Activated CD8-positive, alpha-beta T cell treated with anti-CD3 and anti-CD28 coated beads for 36 hours (primary cell): ENCODE measurements at places on chromosomes 1 and 21. TPM values are rescaled to one million over a fixed set of nuclear protein-coding genes. Genes with fewer than 3 reads are reported as not detected.

DNA sequence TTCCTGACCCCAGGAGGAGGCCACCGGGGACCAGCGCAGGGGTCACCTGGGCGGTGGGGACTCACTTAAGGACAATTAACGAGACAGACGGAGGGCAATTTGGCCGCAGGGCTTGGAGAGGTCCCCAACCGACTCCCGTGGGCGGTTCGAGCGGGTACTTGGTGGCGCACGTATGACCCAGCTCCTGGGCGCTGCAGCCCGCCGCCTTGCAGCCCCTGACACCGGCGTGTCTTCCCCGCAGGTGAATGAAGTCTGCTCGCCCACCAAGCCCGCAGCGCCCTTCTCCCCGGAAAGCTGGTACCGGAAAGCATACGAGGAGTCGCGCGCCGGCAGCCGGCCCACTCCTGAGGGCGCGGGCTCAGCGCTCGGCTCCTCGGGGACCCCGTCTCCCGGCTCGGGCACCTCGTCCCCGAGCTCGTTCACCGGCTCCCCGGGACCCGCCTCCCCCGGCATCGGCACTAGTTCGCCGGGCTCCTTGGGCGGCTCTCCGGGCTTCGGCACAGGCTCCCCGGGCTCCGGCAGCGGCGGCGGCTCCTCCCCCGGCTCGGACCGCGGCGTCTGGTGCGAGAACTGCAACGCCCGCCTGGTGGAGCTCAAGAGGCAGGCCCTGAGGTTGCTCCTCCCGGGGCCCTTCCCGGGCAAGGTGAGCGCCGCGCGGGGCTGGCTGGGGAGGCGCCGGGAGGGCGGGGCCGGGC lies 1.4 kb downstream of the KIF26B start:
- peak; percentile 90 for DNase-seq
- H3K27me3 ChIP-seq = peaks cover 59% of the 10 kb centered on the region
- no peak overlapping the region for H3K27ac ChIP-seq
- H3K4me1 ChIP-seq = peaks cover 18% of the 10 kb centered on the region

DNA sequence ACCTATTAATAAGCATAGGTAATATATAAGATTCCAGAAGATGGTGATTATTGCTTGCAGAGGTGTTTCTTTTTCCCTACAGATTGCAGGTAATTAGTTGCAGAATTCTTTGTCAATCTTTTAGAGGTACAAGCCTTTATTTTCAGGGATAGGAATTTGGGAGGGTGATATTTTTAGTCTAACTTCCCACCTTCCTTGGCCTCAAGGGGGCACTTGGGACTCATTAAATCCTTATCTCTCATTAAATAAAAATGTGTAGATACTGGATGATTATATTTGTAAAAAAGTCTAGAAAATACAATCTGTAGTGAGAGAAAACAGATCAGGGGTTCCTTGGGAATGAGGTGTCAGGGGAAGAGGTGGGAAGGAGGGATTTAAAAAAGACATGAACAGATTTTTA lies 179.2 kb downstream of the PATJ start:
- H3K27ac ChIP-seq = no peak overlapping the region
- no peaks in the 10 kb centered on the region for H3K27me3 ChIP-seq
- no peak for DNase-seq
- H3K36me3 ChIP-seq = peaks cover 15% of the 10 kb centered on the region
- no peak overlapping the region for H3K4me3 ChIP-seq
- no peaks in the 10 kb centered on the region for H3K4me1 ChIP-seq

DNA sequence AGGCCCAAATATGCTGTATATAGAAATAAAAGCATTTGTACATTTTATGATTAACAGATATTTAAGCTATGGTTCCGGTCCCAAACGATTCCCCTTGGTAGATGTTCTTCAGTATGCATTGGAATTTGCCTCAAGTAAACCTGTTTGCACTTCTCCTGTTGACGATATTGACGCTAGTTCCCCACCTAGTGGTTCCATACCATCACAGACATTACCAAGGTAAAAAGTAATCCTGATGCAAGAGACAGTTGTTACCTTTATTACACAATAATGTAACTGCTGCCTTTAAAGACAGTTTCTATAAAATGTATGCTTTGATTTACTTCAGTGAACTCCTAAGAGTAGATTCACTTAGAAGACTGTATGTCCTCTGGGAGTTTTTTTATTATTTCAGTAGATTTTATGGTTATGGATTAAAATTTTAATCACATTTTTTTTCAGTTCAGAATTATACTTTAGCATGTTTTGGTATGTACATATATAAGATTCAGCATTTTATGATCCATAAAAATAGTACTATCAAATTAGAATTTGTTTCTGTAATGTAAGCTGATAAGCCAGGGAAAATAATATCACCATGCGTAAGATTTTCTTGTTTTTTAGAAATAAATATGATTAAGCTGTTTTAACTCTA lies 96.5 kb downstream of the USP25 start:
- H3K36me3 ChIP-seq = peaks cover 22% of the 10 kb centered on the region
- H3K4me3 ChIP-seq = no peak overlapping the region
- H3K27me3 ChIP-seq = no peaks in the 10 kb centered on the region

- H3K36me3 ChIP-seq = no peaks in the 10 kb centered on the region
- no peaks in the 10 kb centered on the region for H3K4me1 ChIP-seq
- H3K27me3 ChIP-seq = no peaks in the 10 kb centered on the region
- DNase-seq = no peak
- no peak overlapping the region for H3K27ac ChIP-seq
Measured at GRCh38 chr1:164524810-164525209, 34.2 kb upstream of the PBX1 start.

DNA sequence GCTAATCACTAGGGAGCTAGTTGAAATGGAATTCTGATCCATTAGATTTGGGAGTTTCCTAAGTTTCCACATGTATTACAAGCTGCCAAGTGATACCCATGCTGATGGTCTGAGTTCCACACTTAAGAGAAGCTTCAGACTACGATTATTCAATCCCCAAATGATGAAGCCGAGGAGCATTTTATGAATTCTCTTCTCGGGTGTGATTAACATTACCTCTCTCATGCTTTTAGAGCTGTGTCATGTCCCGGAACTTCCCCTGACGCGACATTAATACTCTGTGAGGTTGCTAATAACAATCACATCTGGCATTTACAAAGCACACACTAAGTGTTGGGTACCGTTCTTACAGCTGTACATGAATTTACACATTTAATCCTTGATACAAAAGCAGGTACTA lies 63.0 kb downstream of the KCNJ15 start:
- H3K27me3 ChIP-seq = no peaks in the 10 kb centered on the region
- peaks cover 16% of the 10 kb centered on the region for H3K4me1 ChIP-seq
- no peak for DNase-seq
- no peak overlapping the region for H3K4me3 ChIP-seq
- H3K27ac ChIP-seq = no peak overlapping the region
- H3K36me3 ChIP-seq = no peaks in the 10 kb centered on the region

DNA sequence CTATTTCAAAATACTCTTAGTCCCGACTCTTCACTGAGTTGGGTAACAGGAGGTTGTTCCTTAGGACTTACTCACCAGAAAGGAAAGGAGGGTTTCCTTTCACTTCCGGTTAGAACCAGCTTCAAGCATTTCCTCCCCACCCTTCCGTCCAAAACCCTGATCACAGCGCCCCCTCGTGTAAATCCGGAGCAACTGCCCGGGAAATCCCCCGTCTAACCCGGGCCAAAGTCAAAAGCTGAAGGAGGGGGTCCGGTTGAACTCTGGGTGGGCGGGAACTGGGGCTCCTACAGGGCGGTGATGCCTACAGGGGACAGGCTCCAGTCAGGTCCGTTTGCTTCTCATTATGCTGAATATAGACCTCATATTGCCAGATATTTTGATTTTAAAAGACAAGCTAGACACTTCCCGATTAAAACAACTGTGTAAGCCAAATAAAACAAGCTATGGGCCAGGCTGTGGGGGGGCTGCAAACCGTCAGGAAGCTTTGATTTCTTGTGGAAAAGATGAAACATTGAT lies 15.0 kb upstream of the MTARC2 start:
- H3K4me3 ChIP-seq = no peak overlapping the region
- H3K4me1 ChIP-seq = peaks cover 3% of the 10 kb centered on the region
- peak; percentile 78 for DNase-seq
- no peak overlapping the region for H3K27ac ChIP-seq

DNA sequence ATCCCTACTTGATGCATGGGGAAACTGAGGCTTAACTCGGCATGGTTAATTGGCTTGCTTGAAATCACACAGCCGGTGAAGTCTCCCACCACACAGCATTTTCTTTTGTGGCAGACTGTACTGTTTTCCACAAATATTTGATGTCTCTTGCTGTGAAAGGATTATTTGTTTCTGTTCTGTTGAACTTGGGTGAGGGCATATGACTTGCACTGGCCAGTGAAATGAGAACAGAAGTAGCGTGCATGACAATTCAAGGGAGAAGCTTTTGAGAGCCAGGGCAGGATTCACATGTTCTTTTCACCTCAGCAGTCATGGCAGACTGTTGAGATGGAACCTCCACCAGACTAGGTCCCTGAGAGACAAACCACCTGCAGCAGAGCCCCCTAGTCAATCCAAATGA lies 11.7 kb upstream of the AK2 start:
- H3K27me3 ChIP-seq = no peaks in the 10 kb centered on the region
- DNase-seq = no peak
- H3K4me1 ChIP-seq = peaks cover 17% of the 10 kb centered on the region
- no peak overlapping the region for H3K27ac ChIP-seq
- H3K36me3 ChIP-seq = no peaks in the 10 kb centered on the region

DNA sequence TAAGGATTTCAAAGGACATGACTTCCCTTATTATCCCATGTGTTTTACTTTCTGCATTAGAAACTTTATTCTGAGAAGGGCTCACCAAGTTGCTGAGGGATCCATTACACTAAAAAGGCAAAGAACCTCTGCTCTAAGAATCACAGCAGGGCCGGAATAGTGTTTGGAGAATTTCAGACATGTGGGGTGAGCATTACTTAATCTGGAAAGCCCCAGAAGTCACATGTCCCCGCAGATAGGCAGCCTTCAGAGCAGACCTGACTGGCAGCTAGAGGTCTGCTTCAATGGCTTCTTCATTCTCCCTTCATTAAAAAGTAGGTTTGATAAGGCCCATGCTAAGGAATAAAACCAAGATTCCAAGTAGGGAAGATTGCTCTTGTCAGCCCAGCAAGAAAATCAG lies 52.6 kb upstream of the RBM15 start:
- H3K4me1 ChIP-seq = no peaks in the 10 kb centered on the region
- no peak overlapping the region for H3K4me3 ChIP-seq
- no peak overlapping the region for H3K27ac ChIP-seq
- no peak for DNase-seq

DNA sequence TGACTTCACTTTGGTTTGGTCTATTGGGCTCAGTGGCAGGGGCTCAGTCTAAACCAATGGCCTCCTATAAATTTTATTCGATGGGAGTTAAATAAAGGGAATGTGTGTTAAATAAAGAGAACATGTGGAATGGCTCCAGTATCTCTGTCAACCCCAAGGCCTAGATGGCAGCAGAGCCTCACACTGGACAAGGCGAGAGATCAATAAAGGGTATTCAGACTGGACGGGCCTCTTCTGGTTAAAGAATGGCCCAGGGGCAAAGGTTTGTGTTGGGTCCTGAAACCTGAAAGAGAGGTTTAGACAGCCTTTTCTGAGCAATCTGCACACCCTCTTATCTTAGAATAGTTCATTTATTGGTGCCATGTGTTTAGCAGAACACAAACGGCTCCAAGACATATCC lies 34.7 kb downstream of the SH3BP5L start:
- H3K27ac ChIP-seq = no peak overlapping the region
- H3K27me3 ChIP-seq = no peaks in the 10 kb centered on the region
- no peak overlapping the region for H3K4me3 ChIP-seq
- no peak for DNase-seq

- DNase-seq = no peak
- H3K27me3 ChIP-seq = peaks cover 5% of the 10 kb centered on the region
- H3K4me3 ChIP-seq = no peak overlapping the region
- H3K27ac ChIP-seq = no peak overlapping the region
- no peaks in the 10 kb centered on the region for H3K36me3 ChIP-seq
- H3K4me1 ChIP-seq = no peaks in the 10 kb centered on the region
Measured at GRCh38 chr1:94319319-94320102, 82.1 kb upstream of the ARHGAP29 start.

GRCh38 chr1:234962340-234962989 lies 166.2 kb downstream of the TOMM20 start:
- no peaks in the 10 kb centered on the region for H3K27me3 ChIP-seq
- DNase-seq = peak; percentile 73
- peak overlapping the region; percentile 93 for H3K27ac ChIP-seq
- H3K4me3 ChIP-seq = peak overlapping the region; percentile 56
- H3K36me3 ChIP-seq = peaks cover 5% of the 10 kb centered on the region

DNA sequence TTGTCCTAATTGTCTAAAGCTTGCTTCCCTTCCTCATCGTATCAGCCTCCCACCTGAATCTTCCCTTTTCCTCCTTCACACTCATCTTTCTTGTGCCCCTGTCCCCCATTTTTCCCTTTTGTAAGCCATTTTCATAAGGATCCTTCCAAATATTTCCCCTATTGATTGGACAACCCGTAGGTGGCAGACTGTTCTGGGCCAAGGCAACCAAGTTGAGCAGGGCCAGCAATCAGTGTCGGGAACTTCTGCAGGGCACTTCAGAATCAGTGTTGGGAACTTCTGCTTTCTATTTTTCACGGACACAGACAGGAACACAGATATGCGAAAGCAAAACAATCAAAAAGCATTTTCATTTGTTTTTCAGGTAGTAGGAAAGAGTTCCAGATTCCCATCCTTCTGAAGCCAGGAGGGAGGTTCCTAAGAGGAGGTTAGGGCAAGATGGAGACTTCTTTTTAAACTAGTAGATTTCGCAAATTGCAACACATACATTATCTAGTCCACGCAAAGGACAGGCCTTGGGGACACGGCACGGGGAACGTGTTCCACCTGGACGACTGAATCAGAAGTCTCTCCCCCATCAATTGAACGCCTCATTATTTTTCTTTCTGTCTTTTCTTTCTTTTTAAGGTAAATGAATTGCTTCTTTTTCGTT lies 691 bp upstream of the MPZL1 start:
- peaks cover 46% of the 10 kb centered on the region for H3K4me1 ChIP-seq
- peak overlapping the region; percentile 85 for H3K4me3 ChIP-seq
- peak overlapping the region; percentile 47 for H3K27ac ChIP-seq
- DNase-seq = no peak
- H3K27me3 ChIP-seq = no peaks in the 10 kb centered on the region
- H3K36me3 ChIP-seq = peaks cover 5% of the 10 kb centered on the region

DNA sequence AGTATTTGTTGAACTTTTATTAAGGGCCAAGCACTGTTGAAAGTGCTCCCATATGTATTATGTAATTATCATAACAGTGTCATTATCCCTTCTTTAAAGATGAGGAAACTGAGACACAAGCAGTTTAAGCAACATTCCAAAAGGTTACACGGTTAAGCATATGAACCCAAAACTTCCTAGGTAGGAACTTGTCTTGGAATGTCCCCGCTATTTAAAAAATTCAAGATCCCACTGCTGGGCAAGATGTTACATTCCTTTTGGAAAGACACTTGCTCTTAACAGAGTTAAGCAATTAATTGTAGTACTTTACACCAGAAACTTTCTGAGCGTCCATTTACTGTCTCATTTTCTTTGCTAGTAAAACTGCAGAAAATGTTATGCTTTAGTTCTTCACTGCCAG lies 15.6 kb downstream of the LMO4 start:
- no peak for DNase-seq
- no peak overlapping the region for H3K27ac ChIP-seq
- peaks cover 43% of the 10 kb centered on the region for H3K36me3 ChIP-seq
- H3K27me3 ChIP-seq = no peaks in the 10 kb centered on the region
- no peak overlapping the region for H3K4me3 ChIP-seq

Gene TFF2
- not detected for total RNA-seq

Gene CATSPERE
- total RNA-seq = 0.20 TPM

Gene CRP
- not detected for total RNA-seq

Gene HSD3B1
- total RNA-seq = not detected

Gene HOOK1
- 13.3 TPM for total RNA-seq

Gene SH2D1B
- not detected for total RNA-seq

Gene OR2T35
- not detected for total RNA-seq

Gene FCGR2B
- total RNA-seq = not detected

Gene GIPC2
- total RNA-seq = 0.41 TPM

Gene KIF17
- not detected for total RNA-seq

Gene MYOC
- total RNA-seq = not detected

Gene MARK1
- total RNA-seq = not detected

Gene C1orf141
- total RNA-seq = not detected

Gene ZNF593OS
- total RNA-seq = not detected
